ENCODE measurements at places on chromosomes 12 and 14.

DNA sequence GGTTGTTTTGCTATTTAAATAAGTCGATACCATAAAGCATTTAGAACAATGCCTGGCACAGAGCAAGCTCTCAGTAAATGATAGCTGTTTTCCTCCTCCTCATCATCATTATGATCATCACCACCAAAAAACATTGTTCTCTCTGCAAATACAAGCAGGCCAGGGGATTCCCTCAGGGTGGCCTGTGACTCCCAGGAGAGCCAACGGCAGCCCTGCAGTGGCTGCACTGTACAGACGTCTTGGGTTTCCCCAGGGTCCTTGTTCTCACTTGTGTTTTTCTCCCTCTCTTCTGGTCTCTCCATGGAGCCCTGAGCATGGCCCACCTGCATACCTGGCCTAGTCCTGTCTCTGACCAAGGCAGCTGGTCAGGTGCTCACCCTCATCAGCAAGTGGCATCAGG, 290.9 kb upstream of the PWP1 start:
- no peak for DNase-seq

GRCh38 chr12:38161123-38162000, 155.2 kb upstream of the ALG10B start:
- no peak for DNase-seq

- DNase-seq = no peak
Observed at GRCh38 chr12:32098112-32098511, 8.5 kb upstream of the BICD1 start.

DNA sequence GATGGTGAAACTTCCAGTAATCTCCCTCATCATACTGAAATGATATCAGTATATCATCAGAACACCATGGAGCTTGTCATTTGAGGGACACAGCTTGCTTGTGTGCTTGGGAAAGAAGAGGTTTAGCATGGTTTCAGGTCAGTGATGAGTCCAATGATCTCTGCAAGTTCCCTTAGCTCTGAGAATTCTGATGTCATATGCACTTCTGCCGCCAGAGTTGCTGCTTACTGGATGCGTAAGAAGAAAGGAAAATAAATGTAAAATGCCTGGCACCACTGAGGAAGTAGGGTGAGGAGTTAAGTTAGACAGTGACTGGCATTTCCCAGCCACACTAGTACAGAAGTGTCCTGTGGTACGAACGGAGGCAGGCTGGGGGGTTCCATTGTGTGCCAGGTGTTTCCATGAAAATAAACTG, 22.6 kb downstream of the PRKCH start:
- DNase-seq = no peak

DNA sequence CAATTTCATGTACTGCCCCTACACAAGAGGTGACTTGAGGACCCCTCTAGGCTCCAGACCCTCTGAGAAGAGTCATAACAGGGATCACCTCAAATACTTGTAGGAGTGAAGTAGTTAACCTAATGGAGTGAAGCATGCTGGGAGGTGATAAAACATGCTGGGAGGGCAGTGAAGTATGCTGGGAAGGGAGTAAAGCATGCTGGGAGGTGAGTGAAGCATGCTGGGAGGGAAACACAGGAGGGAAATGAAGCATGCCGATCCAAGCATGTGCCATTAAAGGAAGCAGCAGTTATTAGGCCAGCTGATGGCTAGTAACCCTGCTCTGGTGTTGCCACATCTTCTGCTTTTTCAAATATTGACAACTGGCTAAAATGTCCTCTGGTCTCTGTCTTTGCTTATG, 70.7 kb upstream of the TRHDE start:
- DNase-seq = no peak

- no peak for DNase-seq
Observed at GRCh38 chr12:10339053-10339840, 31.6 kb downstream of the KLRD1 start.
